ENCODE measurements at places on chromosomes 2 and 18.

- DNase-seq, result no peak
These were observed 11.0 kb downstream of the CROCC2 start for GRCh38 chr2:240917009-240917683.

GRCh38 chr2:190023860-190024259 is 38.7 kb downstream of the MSTN start:
- no peak for DNase-seq

- DNase-seq, result peak; percentile 63
These were observed 41.4 kb upstream of the AKAIN1 start for GRCh38 chr18:5238371-5238976.

DNA sequence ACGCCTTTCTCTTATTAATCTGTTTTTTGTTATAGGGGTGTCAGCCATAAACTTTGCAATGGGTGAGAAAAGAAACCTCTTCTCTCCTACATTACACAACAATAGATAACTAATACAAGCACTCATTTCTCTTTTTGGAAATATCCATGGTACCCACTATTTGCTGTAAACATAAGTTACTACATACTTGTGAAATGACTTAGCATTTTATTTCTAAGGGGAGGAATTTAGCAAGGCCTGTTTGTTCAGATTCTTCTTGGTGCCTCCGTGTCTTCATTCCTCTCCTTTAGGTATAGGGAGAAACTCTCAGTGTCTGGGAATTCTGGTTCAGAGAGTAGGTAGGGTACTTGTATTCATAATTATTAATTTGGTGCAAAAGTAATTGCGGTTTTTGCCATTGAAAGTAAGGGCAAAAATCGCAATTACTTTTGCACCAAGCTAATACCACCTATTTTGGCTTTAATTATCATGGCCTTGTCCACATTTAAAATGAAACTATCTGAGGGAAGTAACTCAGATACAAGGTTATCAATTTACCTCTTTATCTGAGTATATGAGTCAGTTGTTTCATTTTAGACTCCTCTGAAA is 134.8 kb downstream of the MREG start:
- no peak for DNase-seq

GRCh38 chr2:117980783-117981676 is 32.8 kb downstream of the CCDC93 start:
- no peak for DNase-seq

- no peak for DNase-seq
These were observed 30.2 kb upstream of the FAHD2A start for GRCh38 chr2:95372216-95372829.
